ENCODE measurements at places on chromosomes 11 and 22.

DNA sequence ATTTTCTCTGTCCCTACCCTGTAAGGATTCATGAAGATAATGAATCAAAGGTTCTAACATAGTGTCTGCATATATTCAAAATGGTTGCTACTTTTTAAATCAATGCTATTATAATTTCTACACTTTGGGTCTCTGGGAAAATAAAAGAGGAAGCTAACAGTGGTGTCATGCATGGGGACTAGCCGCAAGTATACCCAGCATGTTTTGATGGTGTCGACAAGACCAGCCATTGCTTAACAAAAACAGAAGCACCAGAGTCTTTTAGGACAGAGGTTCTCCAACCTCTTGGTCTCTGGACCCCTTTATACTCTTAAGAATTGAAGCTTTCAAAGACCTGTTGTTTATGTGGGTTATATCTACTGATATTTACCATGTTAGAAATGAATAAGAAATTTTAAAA is 37.8 kb downstream of the RNF141 start:
- DNase-seq, result no peak

DNA sequence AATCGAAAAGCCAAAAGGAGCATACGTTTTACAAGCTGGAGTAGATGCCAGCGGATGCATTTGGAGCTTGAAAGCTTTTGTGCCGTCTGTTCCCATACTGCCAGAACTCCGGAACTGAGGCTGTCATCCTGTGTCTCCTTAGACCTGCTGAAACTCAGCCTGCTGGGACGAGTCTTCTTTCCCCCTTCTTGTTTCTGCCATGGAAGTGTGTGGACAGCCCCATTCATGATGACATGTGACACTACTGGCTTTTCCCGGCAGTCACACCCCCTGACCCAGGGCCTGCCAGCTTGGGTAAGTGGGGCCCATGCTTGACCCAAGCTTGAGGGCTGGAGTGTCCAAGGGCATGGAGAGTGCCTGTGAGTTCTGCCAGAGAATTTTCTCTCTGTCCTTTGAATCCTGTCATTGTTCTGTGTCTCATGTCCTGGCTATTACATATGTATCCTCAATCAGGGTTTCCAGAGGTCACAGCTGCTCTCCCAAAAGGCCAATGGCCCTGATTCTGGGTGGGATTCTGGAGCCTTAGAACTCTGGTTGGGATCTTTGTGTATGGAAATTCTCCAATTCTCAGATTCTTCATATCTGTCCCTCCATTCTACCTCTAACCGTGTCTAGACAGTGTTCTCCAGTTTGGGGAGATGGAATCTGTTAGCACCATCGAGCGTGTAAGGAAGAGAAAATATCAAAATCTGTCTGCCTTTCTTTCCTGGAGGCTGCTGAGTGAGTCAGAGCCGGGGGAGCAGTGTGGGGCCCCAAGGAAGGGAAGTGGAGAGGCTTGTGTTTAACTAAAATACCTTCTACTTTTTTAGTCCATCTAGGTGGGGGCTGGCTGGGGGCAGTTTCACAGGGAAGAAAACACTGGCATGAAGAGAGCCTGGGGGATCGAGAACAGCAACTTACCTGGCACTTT is 73.2 kb downstream of the KIAA1671 start:
- no peak for DNase-seq

DNA sequence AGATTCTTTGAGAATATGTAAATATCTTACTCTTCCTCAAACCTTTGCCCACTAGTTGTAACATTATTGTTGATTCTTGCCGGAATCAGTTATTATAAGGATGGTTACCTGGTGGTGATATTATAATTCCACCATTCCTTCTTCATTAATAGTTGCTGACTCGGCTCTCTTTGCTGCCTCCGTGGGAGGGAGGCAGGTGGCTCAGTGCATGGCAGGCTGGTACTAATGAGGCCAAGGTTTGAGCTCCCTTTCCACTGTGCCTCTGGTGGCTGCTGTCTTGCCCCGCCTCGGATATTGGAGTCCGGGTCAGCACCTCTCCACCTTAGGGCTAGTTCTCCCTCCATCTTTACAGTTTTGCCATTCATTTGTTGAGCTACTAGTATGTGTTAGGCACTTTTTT is 12.7 kb downstream of the CD6 start:
- no peak for DNase-seq

- DNase-seq, result no peak
Observed at GRCh38 chr22:41140365-41140957, 48.1 kb downstream of the EP300 start.

DNA sequence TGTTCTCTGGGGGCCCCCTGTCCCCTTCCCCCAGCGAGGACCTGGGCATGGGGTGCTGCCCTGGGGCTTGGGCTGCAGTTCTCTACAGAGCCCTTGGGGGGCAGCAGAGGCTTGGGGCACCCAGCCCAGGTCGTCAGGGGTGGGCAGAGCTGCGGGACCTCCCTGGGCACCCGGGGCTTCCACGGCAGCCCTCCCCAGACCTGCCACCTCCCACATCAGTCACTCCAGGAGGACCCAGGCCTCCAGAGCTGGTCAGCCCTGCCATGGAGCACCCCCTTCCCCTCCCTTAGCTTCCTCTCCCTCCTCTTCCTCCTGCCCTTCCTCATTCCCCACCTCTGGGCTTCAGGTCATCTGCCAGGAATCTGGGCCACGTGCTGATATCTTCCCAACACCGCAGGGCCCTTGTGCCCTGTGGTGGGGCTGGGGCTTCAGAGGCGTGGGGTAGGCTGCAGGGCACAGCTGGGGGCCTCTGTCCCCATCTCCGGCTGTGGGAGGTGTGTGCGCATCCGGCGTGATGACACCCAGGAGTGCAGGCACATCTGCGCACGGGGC is 5.8 kb downstream of the TSPAN4 start:
- DNase-seq, result peak; percentile 71

DNA sequence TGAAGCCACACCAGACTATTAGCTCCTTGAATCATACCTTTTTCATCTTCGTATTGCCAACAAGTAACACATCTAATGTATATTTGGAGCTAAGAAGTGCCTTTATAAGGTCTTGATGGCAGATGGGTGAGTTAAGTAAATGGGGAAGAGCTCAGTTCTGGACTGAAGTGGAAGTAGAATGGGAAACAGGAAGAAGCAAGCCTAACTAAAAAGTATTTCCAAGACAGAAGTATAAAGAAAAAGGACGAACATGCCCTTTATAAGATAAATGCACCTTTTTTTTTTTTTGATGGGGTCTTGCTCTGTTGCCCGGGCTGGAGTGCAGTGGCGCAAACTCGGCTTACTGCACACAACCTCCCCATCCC is 14.5 kb downstream of the CRTAM start:
- no peak for DNase-seq
